Panc1 (cell line): ENCODE measurements at places on chromosomes 1 and 21.

GRCh38 chr1:91476533-91477217, 24.0 kb upstream of the CDC7 start:
- H3K27me3 ChIP-seq: no peaks in the 10 kb centered on the region; the same call in 1 of the 2 replicates
- H3K27ac ChIP-seq: no peak overlapping the region
- H3K4me3 ChIP-seq: no peak overlapping the region
- H3K36me3 ChIP-seq: no peaks in the 10 kb centered on the region
- DNase-seq: no peak

GRCh38 chr1:170664828-170665612, 1.1 kb downstream of the PRRX1 start:
- H3K36me3 ChIP-seq: no peaks in the 10 kb centered on the region
- H3K27ac ChIP-seq: 0 out of 2 replicates have a peak overlapping the region, but pooled peaks have one; percentile 29
- H3K4me3 ChIP-seq: peak overlapping the region; percentile 55

DNA sequence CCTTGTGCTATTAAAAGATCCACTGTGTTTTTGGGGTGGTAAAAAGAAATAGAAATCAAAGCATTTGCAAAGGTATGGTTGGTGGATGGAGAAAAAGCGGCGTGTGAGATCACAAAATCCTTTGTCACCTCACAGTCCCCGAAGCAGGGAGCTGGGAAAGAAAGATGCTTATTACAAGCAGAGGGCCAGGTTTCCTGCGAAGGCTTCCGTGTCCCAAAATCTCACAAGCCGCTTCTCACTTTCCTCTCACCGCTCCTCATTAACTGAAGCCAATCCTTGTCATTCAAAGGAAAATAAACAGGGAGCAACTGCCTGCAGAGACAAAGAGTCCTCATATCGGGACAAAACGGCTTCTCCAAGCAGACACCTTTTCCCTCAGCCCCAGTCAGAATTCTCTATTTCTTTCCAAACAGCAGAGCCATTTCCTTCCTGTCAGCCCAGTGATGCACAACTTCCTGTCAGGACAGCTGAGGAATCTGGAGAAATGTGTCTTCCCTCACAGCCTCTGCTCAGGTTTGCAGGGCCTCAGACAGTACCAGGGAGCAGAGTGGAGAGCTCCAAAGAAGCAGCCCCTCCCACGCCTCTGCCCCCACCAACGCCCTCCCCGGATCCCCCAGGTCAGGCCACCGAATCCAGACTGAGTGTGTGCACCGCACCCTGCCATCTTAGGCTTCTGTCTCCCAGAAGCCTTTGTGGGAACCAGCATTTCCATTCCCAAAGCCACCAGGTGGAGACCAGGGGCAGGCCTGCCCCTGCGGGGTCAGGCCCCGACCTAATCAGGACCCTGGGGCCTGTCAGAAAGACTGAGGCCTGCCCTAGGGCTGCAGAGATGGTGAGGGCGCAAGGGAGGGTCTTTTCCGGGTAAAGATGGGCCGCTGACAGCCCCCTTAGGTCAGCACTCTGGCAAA, 29.6 kb downstream of the KCNN3 start:
- no peak for DNase-seq
- no peak overlapping the region for H3K4me3 ChIP-seq
- no peak overlapping the region for H3K27ac ChIP-seq

DNA sequence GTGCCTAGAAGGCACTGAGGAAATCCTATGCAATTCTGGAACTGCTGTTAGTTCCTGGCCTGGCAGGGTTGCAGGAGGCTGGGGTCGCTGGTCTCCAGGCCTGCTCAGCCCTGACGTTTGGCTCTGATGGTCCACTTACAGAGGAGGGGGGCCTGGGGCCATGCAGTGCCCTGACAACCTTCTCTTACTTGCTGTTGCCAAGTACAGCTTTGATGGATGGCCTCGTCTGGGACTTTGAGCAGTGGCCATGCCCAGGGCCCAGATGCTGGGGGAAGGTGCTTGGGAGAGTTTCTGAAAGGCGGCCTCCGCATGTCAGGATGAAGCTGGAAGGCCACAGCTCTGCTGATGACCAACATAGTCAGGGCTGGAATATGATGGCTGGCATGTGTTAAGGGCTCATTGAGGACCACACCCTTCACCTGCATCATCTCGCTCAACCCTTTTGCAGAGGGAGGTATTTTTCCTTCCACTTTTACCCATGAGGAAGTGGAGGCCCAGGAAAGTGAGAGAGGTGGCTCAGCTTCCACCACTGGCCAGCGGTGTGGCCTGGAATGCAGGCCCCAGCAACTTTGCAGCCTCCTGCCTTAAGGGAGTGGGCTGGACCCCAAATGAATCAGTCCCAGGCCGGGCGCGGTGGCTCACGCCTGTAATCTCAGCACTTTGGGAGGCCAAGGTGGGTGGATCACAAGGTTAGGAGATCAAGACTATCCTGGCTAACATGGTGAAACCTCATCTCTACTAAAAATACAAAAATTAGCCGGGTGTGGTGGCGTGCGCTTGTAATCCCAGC, 34.7 kb upstream of the LRRC3 start:
- H3K27me3 ChIP-seq: no peaks in the 10 kb centered on the region
- no peaks in the 10 kb centered on the region; the same call in 1 of the 2 replicates for H3K36me3 ChIP-seq
- H3K27ac ChIP-seq: no peak overlapping the region
- DNase-seq: no peak
- no peak overlapping the region for H3K4me3 ChIP-seq
- H3K4me1 ChIP-seq: no peaks in the 10 kb centered on the region

DNA sequence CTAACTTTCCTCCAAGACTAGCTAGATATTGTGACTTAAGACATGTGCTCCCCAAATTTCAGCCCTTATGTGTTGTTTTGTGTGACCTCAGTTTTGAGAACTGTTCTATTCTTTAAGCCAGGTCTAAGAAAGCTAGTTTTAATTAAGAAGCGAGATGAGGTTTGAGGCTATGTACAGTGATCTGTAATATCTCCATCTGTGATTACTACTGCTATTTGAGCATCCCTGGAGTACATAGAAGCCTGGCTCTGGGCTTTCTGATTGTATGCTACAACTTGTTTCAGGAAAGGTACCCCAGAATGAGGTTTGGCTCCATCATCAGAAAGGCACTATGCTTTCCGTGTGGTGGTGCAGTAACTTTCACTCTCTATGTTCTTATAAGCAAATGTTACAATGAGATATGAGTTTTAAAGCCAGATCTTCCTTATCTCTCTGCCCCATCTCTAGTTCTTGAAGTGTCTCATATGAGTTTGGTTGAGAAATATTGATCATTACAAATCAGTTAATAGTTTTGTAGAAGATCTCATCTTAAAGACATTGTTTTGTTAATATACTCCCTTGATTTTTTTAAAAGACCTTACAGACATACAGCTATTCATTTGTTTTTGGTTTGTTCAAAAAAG, 605 bp downstream of the RGS4 start:
- H3K4me1 ChIP-seq: no peaks in the 10 kb centered on the region
- no peak overlapping the region for H3K27ac ChIP-seq
- no peak for DNase-seq
- H3K4me3 ChIP-seq: peak overlapping the region; percentile 39
- H3K36me3 ChIP-seq: no peaks in the 10 kb centered on the region
- peaks cover 12% of the 10 kb centered on the region for H3K27me3 ChIP-seq

DNA sequence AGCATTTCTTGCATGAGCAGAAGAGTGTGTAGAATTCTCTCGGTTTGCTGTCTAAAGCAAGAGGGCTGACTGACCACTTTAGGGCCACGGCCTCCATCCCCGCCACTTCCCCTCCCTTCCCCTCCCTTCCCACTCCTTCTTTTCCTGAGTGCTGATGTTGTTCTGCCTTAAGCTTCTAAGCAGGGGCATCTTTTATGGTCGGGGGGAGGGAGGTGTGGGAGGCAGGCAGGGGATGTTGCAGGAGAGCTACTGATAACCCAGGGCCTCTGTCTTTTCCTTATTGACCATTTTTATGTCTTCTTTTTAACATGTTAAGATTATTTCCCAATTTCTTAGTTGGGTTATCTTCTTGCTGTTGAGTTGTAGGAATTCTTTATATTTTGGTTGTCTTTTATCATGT, 15.1 kb downstream of the USP25 start:
- no peaks in the 10 kb centered on the region for H3K27me3 ChIP-seq
- H3K4me3 ChIP-seq: no peak overlapping the region
- peaks cover 7% of the 10 kb centered on the region for H3K4me1 ChIP-seq
- H3K27ac ChIP-seq: no peak overlapping the region

DNA sequence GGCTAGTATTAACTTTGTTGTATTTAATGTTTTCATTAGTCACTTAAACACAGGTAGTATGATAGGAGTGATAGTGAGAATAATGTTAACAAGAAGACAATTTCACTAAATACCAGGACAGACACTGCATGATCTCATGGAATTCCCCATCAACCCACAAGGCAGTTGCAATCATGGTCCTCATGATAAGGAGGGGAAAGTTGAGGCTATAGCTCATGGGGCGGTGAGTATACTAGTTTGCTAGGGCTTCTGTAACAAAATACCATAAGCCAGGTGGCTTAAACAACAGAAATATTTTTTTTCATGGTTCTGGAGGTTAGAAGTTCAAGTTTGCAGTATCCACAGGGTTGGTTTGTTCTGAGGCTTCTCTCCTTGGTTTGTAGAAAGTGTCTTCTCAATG, 115.8 kb downstream of the DSCAM start:
- H3K27me3 ChIP-seq: no peaks in the 10 kb centered on the region
- no peaks in the 10 kb centered on the region for H3K36me3 ChIP-seq
- no peak for DNase-seq
- no peak overlapping the region for H3K27ac ChIP-seq
- H3K4me3 ChIP-seq: no peak overlapping the region

- no peaks in the 10 kb centered on the region for H3K36me3 ChIP-seq
- no peaks in the 10 kb centered on the region for H3K27me3 ChIP-seq
- no peaks in the 10 kb centered on the region for H3K4me1 ChIP-seq
- DNase-seq: no peak
These were observed 127.6 kb upstream of the VAMP3 start for GRCh38 chr1:7643530-7643929.

GRCh38 chr1:171532520-171532919, 47.2 kb downstream of the PRRC2C start:
- no peak overlapping the region for H3K27ac ChIP-seq
- DNase-seq: no peak
- H3K4me3 ChIP-seq: no peak overlapping the region

- H3K4me3 ChIP-seq: peak overlapping the region; percentile 42
- H3K4me1 ChIP-seq: peaks cover 61% of the 10 kb centered on the region
- H3K36me3 ChIP-seq: peaks cover 4% of the 10 kb centered on the region
- H3K27me3 ChIP-seq: no peaks in the 10 kb centered on the region
- peak overlapping the region; percentile 73 for H3K27ac ChIP-seq
These were observed 5.9 kb downstream of the LMO4 start for GRCh38 chr1:87334351-87335174.

- H3K4me1 ChIP-seq: no peaks in the 10 kb centered on the region; the same call in 1 of the 2 replicates
- no peaks in the 10 kb centered on the region for H3K36me3 ChIP-seq
- H3K27ac ChIP-seq: no peak overlapping the region
- no peak overlapping the region for H3K4me3 ChIP-seq
- DNase-seq: no peak
- H3K27me3 ChIP-seq: no peaks in the 10 kb centered on the region
These were observed 320.2 kb downstream of the MATN1 start for GRCh38 chr1:30403061-30403645.

DNA sequence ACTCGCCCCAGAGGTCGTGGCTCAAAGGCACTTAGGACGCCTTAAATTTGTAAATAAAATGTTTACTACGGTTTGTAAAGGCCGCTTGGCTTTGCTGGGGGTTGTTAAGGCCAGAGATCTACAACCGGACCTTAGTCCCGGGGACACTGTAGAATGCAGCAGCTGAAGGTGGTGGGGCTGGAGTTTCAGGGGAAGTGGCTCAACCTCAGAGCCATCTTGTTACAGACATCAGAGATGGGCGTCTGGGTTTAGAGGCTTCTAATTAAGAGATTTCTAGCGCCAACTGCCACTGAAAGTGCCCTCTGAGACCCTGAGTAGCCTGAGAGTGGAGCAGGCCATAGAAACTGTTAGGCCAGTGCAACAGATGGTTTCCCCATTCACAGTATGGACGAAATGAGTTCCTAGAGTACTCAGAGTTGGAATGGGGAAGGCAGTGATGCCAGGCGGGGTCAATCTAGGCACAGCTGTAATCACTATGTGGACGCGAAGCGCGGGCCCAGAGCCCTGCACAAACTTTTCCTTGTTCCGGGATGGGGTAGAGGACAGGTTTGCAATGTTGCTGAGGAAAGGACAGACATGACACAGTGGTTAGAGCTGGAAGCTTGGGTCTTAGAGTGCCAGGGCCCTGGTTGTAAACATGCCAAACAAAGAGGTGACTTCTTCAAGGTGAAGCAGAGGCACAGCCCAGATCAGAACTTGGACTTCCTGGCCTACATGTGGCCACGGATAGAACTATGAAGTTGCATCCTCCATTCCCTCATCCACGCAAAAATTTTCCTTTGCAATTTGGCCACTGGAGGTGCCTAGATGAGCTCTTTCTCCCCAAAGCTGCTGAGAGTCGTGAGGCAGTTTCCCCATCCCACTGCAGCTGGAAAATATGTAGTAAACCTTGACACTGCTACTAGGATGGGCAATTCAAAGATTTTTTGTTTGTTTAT, 6.0 kb downstream of the HLX start:
- H3K27ac ChIP-seq: no peak overlapping the region
- no peak for DNase-seq
- no peak overlapping the region for H3K4me3 ChIP-seq
- H3K36me3 ChIP-seq: no peaks in the 10 kb centered on the region
- peaks cover 19% of the 10 kb centered on the region for H3K27me3 ChIP-seq
- H3K4me1 ChIP-seq: no peaks in the 10 kb centered on the region; the same call in 1 of the 2 replicates

- no peaks in the 10 kb centered on the region for H3K27me3 ChIP-seq
- no peak overlapping the region for H3K4me3 ChIP-seq
- H3K4me1 ChIP-seq: 0 out of 2 replicates have a peak, but pooled peaks cover 3% of the 10 kb centered on the region
- no peak for DNase-seq
- H3K27ac ChIP-seq: no peak overlapping the region
These were observed 3.1 kb upstream of the KCNE2 start for GRCh38 chr21:34360488-34361241.

DNA sequence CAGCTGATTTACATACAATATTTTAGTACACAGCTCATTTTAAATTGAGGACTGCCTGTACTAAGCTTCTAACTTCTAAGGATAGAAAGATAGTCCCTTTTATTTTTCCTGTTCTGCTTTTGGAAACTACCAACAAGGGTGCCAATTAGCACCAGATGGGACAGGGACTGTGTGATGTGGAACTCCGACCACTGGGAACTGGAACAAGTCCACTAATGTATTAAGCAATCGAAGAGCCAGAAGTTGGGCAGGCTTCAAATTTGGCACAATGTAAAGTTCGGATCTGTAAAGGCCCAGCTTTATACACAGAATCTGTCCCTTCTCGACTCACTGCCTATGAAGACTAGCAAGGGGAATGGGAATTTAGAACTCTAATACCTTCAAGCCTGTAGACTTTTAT, 149.3 kb downstream of the ZC3H11B start:
- H3K4me1 ChIP-seq: no peaks in the 10 kb centered on the region
- H3K4me3 ChIP-seq: no peak overlapping the region
- no peak for DNase-seq
- peaks cover 2% of the 10 kb centered on the region; the same call in 1 of the 2 replicates for H3K27me3 ChIP-seq

DNA sequence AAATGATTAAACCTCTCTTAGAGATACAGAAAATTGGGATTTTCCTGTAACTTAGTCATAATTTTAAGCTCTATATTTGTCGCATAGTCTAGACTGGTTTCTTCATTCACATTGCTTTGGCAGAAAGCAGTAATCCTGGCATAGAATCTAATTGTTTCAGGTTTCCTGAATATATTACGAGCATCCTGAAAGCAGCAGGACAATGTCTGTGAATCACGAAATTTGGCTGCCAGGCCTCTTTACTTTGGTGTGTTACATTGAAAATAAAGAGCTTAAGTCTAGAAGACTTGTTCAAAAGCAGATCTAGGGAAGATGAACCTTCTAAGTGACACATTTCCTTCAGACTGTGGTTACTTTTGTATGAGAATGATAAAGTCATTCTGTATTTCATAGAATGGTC, 72.2 kb downstream of the TDRD5 start:
- H3K27ac ChIP-seq: no peak overlapping the region
- H3K36me3 ChIP-seq: no peaks in the 10 kb centered on the region
- no peaks in the 10 kb centered on the region; the same call in 1 of the 2 replicates for H3K27me3 ChIP-seq
